Progenitor cell of endocrine pancreas (in vitro differentiated cells): ENCODE measurements at places on chromosomes 16 and 17.

DNA sequence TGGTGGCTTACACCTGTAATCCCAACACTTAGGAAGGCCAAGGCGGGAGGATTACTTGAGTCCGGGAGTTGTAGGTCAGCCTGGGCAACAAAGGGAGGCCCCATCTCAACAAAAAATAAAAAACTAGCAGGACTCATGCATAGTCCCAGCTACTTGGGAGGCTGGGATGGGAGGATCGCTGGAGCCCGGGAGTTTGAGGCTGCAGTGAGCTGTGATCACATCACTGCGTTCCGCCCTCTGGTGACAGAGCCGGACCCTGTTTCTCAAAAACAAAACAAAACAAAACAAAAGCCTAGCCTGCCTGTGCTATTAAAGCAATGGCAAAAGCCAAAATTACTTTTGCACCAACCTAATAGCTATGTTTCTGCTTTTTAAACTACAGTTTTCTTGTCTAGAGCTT lies 1.5 kb downstream of the FCSK start:
- no peak for DNase-seq

DNA sequence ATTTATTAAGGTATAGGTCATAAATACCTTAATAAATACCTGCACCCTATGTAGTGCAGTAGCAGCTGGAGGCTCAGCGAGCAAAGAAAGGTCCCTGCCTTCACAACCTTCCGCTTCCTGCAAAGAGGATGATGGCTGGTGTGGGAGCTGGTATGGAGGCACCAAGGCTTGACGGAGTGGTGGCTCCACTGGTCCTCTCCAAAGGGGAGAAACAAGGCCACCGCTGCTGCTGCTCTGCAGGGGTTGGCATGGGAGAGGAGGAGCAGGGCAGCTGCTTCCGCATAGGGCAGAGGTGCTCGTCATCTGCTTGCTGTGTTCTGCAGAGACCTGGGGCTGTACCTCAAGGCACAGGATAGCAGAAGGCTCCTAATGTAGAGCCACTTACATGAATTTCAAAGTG lies 52.8 kb downstream of the NDEL1 start:
- DNase-seq, result no peak

- DNase-seq, result no peak
Observed at GRCh38 chr16:74745109-74745615, 29.5 kb downstream of the FA2H start.

- DNase-seq, result no peak
Observed at GRCh38 chr16:68499006-68499405, 40.1 kb upstream of the ZFP90 start.

DNA sequence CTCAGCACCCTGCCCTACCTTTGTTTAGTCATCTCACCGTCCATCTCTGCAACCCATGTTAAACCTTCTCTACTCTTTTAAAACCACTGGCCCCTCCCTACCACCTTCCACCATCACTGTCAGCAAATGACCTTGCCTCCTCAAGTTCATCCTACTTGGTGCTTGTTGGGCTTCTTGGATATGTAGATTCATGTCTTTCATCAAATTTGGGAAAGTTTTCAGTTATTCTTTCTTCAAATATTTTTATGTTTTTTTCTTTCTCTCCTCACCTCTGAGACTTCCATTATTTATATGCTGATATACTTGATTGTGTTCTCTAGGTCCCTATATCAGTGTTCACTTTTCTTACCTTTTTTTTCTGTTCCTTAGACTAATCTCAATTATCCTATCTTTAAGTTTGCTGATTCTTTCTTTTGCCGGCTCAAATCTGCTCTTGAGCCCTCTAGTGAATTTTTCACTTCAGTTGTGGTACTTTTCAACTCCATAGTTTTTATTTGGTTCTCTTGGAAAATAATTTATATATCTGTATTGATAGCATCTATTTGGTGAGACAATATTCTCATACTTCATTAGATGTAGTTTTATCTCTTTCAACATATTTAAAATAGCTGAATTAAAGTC lies 28.7 kb upstream of the ALDH3A2 start:
- no peak for DNase-seq

GRCh38 chr17:27817731-27818130 lies 17.4 kb upstream of the NOS2 start:
- DNase-seq, result no peak

- no peak for DNase-seq
Observed at GRCh38 chr16:31333686-31334649, 21.0 kb upstream of the ITGAX start.

DNA sequence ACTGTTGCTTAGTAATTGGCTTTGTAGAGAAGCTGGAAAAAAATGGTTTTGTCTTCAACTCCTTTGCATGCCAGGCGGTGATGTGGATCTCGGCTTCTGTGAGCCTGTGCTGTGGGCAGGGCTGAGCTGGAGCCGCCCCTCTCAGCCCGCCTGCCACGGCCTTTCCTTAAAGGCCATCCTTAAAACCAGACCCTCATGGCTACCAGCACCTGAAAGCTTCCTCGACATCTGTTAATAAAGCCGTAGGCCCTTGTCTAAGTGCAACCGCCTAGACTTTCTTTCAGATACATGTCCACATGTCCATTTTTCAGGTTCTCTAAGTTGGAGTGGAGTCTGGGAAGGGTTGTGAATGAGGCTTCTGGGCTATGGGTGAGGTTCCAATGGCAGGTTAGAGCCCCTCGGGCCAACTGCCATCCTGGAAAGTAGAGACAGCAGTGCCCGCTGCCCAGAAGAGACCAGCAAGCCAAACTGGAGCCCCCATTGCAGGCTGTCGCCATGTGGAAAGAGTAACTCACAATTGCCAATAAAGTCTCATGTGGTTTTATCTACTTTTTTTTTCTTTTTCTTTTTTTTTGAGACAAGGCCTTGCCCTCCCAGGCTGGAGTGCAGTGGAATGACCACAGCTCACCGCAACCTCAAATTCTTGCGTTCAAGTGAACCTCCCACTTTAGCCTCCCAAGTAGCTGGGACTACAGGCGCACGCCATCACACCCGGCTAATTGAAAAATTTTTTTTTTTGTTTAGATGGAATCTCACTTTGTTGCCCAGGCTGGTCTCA lies 6.2 kb upstream of the TMEM235 start:
- no peak for DNase-seq

DNA sequence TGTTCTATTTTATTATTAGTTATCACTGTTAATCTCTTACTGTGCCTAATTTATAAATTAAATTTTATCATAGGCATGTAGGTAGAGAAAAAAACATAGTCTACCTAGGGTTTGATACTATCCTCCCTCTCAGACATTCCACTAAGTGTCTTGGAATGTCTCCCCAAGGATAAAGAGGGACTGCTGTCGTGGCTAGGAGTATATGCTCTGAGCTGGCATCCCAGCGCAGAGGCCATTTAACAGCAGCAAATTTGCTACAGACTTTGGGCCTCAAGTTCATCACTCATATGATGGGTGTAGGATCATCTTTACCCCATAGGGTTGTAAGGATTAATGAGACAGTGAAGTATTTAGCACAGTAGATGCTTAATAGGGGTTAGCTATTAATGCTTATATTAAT lies 56.7 kb downstream of the ZFHX3 start:
- no peak for DNase-seq

DNA sequence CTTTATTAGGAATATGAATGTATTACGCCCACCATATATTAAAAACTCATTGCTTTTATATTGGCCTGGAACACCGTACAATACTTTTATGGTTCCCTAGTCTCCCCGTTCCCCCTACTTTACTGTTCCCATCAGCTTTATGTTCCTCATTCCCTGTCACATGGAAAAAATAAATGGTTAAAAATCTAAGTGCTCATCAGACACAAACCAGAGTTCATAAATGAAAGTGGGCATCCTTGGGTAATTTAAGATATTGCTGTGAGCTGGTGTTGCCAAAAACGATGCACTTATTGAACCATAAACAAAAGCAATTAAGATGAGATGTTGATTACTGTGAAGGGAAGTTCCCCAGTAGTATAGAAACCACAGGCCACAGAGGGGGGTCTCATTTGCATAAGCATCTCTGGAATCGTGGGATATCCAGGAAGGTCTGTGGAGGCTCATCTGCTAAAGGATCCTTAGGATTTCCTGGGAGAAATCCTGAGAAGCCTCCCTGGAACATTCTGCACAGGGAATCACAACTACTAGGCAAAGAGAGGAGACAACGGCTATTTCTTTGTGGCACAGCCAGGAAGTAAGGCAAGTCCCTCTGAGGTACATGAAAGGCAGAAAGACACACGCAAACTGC lies 591.4 kb upstream of the CDH11 start:
- DNase-seq, result no peak

DNA sequence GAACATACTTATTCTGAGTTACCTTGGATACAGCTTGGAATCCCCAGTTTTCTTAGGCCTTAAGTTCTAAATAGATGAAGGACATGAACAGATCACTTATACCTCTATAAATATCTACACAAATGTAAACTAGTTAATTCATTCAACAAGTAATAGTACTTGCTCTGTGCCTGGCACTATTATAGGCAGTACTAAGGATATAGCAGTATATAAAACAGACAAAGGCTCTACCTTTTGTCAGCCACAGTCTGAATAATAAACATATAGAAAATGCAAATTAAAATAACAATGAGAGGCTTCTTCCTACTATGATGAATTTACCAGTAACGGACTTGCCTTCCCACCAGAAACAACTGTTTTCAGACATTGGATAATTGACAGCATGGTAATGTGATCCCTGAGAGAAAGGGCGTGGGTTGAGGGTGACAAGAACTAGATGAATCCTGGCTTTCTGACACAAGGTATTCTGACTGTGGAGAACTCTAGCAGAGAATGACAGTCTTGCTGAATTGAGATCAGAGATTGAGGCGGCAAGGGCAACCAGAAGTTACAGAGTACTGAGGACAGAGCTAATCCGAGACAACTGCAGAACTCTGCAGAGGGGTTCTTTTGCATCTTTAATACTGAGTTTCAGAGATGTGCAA lies 170.5 kb downstream of the TANC2 start:
- DNase-seq, result no peak

- DNase-seq, result no peak
Observed at GRCh38 chr16:14527411-14528044, 102.5 kb downstream of the PARN start.

DNA sequence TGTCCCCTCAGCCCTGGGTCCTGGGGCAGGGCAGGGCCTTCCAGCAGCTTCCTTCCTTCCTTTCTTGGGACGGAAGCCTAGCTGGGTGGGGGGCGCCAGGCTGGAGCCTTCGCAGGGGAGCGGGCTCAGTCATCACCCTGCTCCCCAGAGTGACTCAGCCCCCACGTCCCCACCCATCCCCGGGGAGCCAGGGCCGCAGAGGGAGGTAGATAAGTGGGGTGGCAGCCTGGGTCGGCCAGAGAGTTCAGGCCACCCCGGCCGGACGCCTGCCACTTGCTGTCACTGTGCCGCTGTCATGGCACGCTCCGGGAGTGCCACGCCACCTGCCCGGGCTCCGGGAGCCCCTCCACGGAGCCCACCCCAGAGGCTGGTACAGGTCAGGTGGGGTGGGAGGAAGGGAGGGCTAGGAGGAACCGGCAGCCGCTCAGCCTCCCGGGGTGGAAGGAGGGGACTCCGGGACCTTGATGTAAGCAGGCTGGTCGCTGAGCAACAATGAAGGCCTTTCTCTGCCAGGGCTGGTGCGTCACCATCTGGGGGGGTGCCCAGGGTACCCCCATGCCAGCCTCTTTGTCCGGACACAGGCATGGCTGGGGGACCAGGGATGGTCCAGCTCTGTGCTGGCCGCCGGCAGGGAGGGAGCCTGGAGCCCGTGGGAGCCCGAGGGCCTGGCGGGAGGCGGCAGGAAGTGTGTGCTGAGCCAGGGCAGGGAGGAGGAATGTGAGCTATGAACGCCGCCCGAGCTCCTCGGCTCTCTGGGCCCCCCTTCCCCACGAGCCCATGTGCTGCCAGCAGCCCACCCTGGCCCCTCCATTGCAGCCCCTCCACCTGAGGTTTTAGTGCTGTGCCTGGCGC lies 6.6 kb downstream of the NHERF2 start:
- no peak for DNase-seq

DNA sequence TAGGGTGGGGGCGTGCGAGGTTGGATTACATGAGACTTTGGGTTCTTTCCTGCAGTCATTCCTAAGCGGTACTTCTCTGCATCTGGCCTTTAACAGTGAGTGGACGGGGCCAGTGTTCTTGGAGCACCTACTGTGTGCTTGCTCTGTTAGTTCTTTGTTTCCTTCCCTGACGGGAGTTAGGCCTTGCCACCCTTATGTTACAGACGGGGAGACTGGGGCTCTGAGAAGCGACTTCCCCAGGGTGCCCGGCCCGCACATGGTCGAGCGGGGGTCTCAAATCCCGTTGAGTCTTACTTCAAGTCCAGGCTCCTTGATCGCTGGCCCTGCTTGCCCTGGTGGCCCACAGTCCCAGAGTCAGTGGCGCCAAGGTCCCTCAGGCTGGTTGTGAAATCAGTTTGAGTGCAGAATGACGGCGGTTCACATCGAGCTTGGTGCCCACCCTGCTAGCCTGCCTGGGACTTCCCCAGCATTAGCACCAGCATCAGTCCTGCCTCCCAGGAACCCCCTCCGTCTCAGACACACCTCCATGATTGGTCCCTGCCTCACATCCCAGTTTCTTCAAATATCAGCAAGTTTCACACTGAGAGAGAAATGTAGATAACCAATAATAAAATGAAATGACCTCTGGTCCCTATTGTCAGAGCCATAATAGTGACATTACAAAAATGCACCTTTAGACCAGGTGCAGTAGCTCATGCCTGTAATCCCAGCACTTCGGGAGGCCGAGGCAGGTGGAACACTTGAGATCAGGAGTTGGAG lies 128.0 kb downstream of the CMIP start:
- DNase-seq, result no peak

DNA sequence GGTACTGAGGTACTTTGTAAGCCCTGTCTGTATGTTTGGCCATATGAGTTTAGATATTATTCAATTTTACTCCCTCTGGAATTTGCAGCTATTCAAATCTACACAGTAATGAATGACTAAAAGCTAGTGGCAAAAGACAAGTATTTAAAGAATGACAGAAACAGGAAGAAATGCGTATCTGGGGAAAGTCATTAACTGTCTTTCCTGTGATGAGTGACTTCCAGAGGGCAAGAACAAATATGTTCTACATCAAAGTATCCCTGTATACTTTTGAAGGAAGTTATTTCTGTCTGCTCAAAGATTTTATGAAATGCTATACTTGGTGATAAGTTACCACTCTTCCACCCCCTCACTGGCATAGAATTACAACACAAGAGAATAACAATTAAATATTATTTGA lies 489.3 kb upstream of the SOX9 start:
- no peak for DNase-seq

DNA sequence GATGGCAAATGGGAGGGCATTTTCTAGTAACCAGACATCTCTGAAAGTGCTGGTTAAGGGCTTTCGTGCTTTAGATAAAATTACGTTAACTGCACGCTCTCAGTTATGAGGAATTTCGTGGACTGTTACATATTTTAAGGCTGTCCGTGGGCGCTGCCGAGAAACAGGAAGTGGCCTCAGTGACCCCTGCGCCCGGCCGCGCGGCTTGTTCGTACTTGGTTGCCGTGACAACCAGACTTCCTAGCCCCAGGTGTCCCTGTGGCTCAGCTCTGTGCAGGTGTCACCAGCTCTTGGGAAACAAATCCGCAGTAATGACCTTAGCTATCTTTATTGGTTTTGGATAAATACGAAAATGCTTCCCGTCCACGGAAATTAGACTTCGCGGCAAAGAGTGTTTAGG lies 52.7 kb downstream of the LMF1 start:
- no peak for DNase-seq

GRCh38 chr16:52680993-52681392 lies 134.1 kb upstream of the TOX3 start:
- DNase-seq, result no peak
